ENCODE measurements at places on chromosomes 7 and 10.
A peak's percentile ranks its signal among the peaks of the same experiment; 100 is the strongest.

GRCh38 chr10:84204122-84204521 is 9.8 kb downstream of the CDHR1 start:
- no peak for DNase-seq

DNA sequence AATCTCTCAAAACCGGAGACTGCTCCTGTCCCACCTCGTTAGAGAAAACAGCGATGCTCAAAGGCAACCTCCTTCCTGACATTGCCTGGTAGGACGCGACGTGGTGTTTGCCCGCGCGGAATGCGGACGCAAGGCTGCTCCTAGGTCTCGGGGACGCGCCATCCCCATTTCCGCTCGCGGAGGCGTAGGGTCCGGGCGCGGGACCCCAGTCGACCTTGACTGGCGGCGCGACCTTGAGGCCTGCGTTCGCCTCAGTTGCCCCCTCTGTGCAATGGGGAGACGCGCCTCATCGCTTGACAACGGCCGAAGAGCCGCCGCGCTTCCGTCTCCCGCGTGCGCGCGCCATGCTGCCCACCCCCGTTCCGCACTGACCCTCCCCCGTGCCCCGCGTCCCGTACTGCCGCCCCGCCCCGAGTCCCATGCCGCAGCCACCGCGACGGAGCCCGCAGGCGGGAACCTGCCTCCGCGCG is 412 bp upstream of the PPIA start:
- DNase-seq = no peak

DNA sequence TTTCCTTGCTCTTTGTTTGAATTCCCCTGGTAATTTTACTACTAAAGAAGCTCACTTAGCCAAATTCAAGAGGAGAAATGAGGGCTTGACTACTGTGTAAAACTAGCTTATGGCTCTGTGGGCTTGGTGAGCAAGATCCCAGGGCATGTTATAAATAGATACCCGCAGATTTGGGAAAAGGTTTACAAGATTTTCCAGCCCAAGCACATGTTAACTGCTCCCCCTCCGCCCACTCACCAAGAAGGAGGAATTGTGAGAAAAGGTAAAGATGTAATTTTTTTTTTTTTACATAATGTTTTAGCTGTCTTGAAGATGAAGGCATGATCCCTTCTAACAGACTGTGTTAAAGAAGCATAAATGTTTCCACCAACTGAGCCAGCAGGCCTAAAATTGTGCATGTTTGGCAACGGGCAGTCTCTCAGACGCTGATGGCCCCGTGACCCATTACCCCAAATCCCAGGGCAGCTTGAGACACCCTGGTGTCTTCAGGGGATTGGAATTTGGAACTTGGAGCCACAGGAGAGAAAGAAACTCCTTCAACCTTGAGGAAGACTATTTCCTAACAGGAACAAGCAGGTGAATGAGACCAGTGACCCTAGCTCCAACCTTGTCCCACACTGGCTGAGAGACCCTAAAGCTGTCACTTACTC is 429.8 kb upstream of the CELF2 start:
- no peak for DNase-seq

DNA sequence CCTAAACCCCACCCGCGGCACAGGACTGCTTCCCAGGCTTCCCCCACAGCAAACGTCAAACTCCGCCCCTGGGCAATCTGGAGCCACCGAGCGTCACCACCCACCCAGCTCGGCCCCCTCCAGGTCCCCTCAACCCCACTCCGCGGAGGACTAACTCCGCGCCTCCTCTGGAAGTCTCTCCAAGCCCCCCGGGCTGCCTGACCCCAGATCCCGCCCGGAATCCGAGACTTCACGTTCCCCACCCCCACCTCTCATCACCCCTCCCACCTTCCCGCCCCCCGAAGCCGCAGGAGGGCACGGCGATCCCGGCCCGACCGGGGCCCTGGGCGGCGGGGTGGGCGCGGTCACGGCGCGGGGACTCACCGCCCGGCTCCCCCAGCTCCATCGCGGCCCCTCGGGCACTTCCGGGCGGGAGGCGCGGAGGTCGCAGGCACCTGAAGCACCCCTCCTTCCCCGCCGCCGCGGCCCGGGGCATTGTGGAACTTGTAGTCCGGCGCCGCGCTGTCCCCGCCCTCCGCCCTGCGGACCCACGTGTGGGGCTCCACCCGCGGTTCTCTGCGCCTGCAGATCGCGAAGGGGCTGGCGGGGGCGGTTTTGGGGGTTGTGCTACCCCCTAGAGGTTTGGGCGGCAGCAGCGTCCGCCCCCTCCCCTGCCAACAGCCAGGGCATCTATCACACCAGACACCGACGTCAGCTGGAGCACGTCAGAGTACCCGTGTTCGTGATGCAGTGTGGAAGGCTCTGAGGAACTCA is at the start of gene TMUB1:
Gene TMUB1 (minus strand): TSS at position 423 of the 753 bp plus-strand sequence. CDS start 930 bp downstream, outside the sequence.
- peak; percentile 90 for DNase-seq

DNA sequence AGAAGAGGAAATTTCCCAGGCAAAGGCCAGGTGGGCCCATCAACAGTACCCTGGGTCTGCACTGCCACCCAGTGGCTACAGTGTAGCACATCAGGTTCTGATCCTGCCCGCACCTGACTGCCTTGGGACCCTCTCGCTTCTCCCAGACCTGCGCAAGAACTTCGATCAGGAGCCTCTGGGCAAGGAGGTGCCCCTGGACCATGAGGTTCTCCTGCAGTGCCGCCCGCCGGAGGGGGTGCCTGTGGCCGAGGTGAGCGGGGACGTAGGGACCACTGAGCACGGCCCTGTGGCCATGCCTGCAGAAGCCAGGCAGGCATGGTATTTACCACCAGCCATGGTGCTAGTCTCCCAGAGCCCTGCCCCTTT is 33.9 kb upstream of the SLC29A3 start:
- peak; percentile 53 for DNase-seq

- no peak for DNase-seq
Measured at GRCh38 chr10:103840740-103841070, 14.7 kb downstream of the SH3PXD2A start.

DNA sequence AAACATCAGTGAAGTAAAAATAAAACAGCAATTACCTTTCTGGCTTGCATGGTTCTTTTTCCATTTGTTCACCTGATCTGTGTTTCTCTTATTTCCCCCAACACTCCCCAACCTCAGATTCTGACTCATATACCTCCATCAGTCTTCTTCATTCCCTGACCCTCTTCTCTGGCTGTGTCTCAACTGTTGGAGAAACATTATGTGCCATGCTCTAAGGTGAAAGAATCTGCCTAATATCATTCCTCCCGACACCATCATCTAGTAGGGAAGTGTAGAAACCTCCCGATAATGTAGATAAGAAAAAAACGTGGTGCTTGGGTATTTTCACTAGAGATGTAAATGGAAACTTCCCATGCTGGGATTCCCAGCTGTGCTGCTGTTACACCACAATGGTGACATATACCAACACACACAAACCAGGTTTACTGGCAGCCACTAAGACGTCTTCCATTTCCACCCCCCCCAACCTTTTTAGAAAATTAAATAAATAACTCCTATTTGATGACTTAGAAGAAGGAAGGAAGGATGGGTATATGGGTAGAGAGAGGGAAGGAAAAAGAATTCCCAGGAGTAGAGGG is 63.4 kb downstream of the OSBPL3 start:
- no peak for DNase-seq

- no peak for DNase-seq
Measured at GRCh38 chr7:37107047-37107750, 341.5 kb downstream of the ELMO1 start.

DNA sequence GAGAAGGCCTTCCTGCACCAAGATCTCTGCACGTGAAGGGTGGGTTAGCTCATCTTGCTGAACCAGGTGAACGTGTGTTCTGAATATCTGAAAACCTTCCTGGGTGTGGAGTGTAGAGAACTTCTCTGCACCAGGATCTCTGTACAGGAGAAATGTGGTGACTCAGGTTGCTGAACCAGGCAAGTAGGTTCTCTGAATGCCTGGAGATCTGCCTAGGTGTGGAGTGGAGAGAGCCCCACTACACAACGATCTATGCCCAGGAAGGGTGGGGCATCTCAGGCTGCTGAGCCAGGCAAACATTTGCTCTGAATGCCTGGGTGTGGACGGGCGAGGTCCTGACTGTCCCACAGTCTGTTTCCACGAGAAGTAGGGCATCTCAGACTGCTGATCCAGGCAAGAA is 1002.3 kb upstream of the KCND2 start:
- DNase-seq = no peak
